NCI-H1436 (cell line): ENCODE measurements at places on chromosomes 6 and 20.

DNA sequence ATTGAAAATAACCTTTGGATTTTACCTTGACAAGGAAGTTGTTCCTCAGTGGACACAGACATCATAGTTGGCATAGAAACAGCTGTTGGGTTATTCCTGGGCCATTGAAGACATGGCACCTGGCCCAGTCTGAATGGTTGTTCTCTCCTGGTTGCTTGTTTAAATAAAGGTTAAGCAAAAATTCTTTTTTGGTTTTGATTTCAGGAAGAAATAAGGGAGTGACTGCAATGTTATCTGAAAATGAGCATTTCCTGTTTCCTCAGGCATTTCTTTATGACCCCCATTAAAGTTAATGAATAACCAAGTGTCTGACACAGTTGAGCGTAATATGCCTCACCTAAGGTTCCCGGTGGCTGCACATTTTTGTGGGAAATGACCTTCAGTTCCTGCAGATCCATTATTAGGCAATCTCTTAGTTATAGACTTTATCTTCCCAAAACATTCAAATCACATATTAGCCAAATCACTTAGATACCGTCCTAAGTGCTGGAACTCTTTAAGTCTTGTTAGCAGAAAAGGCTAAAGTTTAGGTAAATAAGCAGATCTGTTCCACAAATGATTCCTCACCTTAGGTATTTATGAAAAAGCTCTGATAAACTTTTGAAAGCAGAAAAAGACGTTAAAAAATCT, 648.7 kb upstream of the FLRT3 start:
- no peak for DNase-seq

DNA sequence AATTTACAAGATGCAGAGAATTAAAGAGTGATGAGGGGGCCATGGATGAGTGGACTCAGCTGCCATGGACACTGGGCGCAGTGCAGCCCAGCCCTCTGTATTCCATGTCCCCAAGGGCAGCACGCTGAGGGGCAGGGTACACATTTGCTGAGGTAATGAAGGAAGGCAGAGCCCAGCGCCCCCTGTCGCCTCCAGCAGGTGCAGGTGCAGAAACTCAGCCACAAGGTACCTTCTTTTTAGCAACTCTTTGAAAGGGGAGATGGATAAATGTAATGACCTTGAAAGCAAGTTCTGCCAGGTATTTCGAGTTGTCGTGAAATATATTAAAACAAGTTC, 7.1 kb downstream of the CD93 start:
- DNase-seq = peak; percentile 56

DNA sequence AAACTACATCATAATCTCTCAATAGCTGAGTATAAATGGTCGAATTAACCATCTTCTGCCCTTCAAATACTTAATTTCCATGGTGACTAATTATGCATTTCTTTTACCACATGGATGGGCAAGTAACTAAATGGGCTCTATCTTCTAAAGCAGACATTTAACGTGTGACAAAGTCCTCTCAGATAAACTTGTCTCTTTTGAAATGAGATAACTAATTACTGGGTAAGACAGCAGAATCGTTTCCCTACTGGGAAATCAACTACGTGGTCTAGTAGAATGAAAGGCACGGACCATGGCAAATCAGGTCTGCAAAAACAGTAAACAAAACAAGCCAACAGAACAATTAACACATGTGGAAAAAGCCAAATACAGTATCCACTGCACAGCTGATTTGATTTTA, 137.7 kb downstream of the BACH2 start:
- no peak for DNase-seq

- peak; percentile 58 for DNase-seq
Measured at GRCh38 chr6:16064671-16065072, 64.2 kb upstream of the MYLIP start.

DNA sequence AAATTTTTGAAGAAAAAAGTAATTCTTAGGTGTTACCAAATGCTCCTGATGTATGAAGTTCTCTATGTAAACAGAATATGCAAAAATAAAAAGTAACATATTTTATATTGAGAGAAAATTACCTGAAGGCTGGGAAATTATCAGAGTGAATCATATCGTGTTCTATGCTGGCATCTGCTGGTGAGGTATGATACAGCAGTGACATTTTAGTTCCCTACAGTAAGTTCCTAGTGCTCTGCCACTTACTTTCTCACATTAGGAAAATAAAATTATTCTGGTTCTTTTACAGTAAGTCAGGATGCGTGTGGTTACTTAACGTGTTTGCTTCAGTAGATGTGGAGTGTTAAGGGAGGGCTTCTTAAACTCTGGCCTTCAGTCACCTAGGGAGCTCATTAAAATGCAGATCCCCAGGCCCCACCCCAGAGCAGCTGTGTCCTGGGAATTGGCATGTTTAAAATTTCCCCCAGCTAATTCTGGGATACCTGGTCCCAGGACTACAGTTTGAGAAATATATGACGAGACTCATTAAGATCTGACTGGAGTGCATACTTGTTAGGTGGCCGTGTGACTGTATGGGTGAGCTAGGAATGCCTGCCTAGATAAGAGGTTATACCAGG, 3.2 kb downstream of the ACTR5 start:
- DNase-seq = peak; percentile 23

GRCh38 chr6:38068854-38069590, 249.5 kb downstream of the ZFAND3 start:
- DNase-seq = no peak

DNA sequence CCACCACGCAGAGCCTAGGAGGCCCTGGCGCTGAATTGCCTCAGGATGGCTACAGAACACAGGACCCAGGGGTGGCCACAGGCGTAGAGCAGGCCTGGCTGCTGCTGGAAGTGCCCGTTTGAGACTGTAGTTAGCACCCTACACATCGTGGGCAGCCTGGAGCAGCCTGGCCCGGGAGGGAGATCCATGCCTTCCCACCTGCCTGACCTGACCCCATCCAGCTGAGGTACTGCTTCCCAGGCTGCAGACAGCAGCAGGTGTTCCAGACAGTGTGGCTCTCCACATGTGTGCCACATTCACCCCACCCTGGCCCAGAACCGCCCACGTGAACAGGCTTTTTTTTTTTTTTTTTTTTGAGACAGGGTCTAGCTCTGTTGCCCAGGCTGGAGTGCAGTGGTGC, 20.9 kb upstream of the MAP1LC3A start:
- DNase-seq = no peak

DNA sequence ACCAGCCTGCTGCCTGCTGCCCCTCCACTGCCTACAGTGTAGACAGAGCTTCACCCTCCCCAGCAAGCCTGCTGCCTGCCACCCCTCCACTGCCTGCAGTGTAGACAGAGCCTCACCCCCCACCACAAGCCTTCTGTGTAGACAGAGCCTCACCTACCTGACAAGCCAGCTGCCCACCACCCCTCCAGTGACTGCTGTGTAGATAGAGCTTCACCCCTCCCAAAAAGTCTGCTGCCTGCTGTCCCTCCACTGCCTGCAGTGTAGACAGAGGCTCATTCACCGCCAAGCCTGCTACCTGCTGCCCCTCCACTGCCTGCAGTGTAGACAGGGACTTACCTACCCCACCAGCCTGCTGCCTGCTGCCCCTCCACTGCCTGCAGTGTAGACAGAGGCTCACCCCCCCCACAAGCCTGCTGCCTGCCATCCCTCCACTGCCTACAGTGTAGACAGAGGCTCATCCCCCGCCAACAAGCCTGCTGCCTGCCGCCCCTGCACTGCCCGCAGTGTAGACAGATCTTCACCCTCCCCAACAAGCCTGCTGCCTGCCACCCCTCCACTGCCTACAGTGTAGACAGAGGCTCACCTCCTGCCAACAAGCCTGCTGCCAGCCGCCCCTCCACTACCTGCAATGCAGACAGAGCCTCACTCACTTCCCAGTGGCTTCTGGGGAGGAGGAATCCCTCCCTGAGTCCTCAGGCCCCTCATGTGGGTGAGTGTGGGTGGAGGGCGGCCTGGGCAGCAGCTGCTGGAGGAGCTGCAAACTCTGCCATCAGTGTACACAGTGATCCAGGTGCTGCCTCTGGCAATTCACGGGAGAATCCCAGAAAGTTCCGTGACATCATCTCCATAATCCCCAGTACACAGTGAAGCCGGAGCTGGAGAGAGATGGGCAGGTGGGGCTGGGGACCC, 140.9 kb downstream of the DLL1 start:
- no peak for DNase-seq

DNA sequence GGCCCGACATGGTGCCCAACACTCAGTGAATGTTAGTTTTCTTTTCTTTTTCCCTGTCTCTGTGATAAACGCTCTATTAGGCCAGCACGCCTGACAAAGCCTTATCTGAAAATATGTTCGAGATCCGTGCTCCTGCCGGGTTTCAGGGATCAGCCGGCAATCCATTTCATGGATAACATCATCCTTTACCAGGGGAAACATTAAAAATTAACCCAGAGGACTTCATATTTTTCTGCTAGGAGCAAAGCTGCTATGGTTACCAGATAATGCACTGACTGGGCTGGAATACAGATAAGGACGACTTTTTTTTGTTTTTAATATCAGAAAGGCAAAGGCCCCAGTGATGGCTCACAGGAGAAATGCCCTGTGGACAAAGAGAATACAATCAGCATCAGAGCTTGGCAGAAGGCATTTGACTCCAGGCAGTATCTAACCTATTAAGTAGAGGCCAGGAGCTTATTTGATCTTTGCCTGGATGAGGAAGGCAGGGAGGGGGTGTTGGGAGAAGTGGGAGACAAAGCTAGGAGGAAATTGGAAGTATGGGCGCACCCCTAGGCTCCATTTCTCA, 482.0 kb upstream of the CHD6 start:
- DNase-seq = no peak

- DNase-seq = no peak
Measured at GRCh38 chr20:43723186-43723585, 3.6 kb downstream of the GTSF1L start.

GRCh38 chr20:46573234-46573633, 22.8 kb upstream of the OCSTAMP start:
- no peak for DNase-seq

- peak; percentile 51 for DNase-seq
Measured at GRCh38 chr6:82783587-82784236, 281.9 kb downstream of the UBE3D start.

DNA sequence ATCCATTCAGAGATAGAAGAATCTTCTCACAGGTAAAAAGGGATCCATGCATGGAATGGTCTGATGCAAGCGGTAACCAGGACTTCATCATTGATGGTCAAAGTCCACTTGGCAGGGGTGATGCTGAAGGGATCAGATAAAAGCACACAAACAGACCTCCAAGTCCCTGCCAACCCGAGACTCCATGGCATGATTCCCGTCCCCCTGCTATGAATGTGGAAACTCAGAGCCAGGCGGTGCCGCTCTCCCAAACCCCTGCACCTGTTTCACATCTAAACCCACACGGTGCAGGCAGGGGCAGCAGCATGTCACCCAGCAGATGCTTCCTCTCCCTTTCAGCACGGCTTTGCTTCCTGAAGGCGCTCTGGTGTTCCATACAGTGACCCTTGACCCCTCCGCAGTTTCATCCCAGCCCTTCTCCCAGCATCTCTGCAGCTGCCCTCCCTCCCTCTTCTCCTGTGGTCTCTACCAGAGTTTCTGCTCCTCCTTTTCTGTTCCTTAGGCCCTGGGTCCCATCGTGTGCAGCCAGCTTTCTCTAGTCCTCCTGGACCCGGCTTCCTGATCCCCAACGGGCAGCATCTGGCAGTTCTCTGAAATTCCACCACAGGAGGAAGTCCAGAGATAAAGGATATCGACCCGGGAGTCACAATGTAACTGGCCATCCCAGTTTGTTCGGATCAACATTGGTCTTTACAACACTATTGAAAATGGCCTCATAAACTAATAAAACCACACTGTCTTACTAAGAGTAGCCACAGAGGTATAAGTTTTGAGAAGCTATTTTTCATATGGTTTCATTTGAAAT, 235.0 kb downstream of the TTLL2 start:
- DNase-seq = no peak

- DNase-seq = no peak
Measured at GRCh38 chr20:48717095-48717672, 110.6 kb downstream of the PREX1 start.

DNA sequence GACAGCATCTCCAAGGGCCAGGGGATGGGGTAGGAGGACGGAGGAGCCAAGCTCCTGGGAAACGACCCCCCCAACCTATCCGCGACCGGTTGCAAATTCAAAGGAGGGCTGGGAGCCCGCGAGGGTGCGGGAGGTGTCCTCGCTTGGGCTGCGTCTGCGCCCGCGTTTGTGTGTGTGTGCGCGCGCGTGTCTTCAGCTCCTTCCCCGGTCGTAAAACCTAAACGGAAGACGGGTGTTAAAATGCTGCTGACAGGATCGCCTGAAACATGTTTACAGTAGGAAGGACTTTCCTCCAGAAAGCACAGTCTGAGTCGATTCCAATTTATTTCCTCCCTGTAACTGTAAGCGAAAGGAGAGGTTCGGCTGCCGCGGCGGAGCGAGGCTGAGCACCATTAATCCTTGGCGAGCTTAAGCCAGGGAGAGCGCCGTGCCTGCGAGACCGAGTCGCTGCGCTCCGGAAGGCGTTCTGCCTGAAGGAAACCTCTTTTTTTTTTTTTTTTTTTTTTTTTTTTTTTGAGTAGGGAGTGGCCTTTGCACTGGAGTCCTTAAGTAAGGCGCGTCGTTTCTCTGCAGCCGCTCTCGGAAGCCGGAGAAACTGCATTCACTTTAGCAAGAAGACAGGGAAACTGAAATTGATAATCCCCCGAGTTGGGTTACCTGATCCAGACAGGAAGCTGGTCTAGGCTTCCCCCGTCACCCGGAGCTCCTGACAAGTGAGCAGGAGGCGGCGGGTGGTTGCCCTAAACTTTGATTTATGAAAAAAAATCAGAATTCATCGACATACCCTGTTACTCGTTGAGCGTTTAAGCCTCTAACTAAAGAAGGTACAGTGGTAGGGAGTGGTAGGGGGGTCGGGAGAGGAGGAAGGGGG, 4.8 kb upstream of the SOX4 start:
- DNase-seq = peak; percentile 68

GRCh38 chr20:10571313-10571815, 102.4 kb downstream of the JAG1 start:
- no peak for DNase-seq

DNA sequence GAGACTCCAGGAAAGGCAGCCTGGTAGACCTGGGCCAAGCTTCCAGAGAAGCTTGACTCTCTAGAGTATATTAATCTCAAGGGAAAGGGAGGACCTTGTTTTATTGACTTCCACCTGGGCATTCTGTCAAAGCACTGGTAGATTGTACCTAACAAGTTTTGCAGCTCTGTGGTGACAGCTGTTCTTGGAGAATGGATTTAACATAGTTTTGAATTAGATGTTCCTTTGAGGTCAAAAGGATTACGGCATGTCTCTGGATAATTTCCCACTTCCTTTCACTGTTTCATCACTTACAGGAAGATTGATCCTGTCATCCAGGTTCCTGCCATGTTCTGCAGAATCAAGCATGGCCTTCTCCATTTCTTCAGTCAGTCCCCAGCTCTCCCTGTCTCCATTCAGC, 246.0 kb downstream of the PHACTR1 start:
- no peak for DNase-seq

GRCh38 chr20:3330046-3330741, 77.3 kb downstream of the DNAAF9 start:
- DNase-seq = no peak
